GM03348 (cell line): ENCODE measurements at places on chromosomes 6 and 20.

GRCh38 chr20:10448270-10449156 is 13.4 kb downstream of the SLX4IP start:
- DNase-seq = no peak

DNA sequence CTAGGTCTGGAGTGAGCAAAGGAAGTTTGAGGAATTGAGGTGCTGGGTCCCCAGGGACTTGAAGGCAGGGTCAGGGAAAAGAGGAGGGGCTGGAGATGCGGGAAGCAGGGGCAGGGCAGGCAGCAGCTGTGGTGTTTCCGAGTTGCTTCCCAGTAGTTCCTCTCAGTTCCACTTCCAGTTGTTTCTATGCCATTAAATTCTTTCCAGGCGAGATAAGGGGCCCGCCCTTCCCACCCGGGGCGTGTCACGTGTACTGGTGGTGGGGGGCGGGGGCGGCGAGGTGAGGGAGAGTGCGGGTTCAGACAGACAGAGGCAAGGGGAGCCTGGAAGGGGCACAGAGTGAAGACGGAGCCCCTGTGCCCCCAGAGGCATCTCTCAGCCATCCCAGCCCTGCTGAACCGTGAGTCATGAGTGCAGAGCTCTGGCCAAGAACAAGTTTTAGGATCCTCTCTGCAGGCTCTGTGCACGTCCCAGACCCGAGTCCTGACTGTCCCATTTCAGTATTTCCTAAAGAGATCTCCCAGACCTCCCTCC is 977 bp downstream of the TNXB start:
- peak; percentile 78 for DNase-seq

DNA sequence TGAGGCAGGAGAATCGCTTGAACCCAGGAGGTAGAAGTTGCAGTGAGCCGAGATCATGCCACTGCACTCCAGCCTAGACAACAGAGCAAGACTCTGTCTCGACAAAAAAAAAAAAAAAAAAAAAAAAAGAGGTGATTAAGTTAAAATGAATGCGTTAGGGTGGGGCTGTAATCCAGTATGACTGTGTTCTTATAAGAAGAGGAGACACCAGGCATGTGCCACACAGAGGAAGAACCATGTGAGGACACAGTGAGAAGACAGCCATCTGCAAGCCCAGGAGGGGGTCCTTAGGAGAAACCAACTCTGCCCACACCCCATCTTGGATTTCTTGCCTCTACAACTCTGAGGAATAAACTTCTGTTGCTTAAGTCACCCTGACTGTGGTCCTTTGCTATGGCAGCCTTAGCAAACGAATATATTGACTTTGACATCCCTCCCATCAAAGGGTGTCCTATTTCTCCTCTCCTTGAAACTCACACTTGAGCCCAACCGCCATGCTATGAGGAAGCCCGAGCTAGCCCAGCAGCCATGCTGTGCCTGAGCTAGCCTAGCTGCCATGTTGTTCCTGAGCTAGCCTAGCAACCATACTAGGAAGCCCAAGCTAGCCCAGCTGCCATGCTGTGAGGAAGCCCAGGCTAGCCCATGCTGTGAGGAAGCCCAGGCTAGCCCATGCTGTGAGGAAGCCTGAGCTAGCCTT is 15.8 kb upstream of the PPP1R16B start:
- DNase-seq = peak; percentile 16

- DNase-seq = peak; percentile 31
Measured at GRCh38 chr20:48538058-48538825, 289.6 kb downstream of the PREX1 start.

DNA sequence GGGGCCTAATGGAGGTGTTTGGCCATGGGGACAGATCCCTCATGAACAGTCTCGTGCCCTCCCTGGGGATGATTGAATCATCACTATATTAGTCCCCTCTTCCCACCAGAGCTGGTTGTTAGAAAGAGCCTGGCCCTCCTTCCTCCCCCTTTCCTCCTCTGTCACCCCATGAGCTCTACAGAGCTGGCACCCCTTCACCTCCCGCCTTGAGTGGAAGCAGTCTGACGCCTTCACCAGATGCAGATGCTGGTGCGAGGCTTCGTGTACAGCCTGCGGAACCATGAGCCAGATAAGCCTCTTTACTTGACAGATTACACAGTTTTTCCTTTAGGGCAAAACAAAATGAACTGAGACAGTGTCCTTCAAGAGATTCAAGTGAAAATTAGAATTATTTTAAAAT is 74.4 kb upstream of the RIPOR2 start:
- no peak for DNase-seq

DNA sequence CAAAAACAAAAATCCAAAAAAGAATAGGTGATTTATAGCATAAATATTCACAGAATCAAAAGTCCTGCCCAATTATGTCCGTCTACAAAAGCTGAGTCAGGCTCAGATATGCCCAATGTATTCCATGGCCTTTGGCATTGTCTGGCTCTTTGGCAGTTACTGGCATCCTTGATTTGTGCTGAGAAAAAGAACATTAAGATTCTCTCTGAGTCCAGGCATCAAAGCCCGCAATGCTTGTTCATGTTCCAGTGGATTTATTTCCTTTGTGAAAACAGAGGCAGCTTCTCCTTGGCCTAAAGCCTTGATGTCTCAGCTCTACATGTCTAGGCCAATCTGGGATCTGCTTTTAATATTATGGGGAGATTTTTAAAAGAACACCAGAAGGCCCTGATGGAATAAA is 76.1 kb upstream of the SLC4A11 start:
- no peak for DNase-seq

GRCh38 chr6:3884007-3884745 is 35.0 kb downstream of the FAM50B start:
- DNase-seq = peak; percentile 66

- DNase-seq = no peak
Measured at GRCh38 chr6:139591075-139591865, 216.8 kb upstream of the CITED2 start.

- DNase-seq = peak; percentile 87
Measured at GRCh38 chr6:158536084-158536890, 23.6 kb upstream of the TMEM181 start.

- peak; percentile 89 for DNase-seq
Measured at GRCh38 chr6:19851241-19852089, 14.3 kb downstream of the ID4 start.

DNA sequence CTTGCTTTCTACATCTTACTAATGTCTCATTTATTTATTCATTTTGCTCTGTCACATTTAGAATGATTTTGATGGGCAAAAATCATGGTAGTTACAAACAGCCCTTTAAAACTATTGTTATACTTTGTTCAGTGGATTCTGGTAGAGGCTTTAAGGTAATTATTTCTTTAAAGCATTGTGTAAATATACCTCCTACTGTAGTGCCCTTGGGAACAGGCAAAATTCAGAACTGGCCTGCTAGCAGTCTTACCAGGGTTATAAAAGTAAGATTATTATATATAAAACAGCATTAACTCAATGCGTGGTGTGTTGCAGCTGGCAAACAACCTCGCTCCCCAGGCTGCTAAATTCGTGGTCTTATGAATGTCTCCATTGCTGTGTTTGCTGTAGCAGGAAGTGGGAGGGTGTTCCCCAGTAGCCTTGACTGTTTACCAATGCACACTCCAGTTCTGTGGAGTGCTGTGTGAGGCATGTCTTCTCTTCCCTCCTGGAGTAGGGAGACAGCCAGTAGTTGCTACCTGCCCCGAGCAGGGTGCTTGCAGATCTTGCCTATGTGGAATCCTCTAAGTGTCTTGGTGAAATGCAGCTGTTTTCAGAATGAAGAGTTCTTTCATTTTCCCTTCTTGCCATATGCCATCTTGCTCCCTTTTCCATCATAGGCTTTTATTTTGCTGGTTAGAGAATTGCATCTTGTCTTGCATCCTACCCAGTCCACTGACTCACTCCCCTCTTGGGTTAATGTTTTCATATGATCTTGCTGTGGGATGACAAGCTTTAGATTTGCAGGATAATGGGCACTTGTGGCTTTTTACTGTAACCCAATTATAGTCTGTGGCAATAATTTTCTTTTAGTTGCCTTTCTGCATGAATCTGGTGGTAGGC is 45.3 kb downstream of the IGF2R start:
- DNase-seq = no peak

DNA sequence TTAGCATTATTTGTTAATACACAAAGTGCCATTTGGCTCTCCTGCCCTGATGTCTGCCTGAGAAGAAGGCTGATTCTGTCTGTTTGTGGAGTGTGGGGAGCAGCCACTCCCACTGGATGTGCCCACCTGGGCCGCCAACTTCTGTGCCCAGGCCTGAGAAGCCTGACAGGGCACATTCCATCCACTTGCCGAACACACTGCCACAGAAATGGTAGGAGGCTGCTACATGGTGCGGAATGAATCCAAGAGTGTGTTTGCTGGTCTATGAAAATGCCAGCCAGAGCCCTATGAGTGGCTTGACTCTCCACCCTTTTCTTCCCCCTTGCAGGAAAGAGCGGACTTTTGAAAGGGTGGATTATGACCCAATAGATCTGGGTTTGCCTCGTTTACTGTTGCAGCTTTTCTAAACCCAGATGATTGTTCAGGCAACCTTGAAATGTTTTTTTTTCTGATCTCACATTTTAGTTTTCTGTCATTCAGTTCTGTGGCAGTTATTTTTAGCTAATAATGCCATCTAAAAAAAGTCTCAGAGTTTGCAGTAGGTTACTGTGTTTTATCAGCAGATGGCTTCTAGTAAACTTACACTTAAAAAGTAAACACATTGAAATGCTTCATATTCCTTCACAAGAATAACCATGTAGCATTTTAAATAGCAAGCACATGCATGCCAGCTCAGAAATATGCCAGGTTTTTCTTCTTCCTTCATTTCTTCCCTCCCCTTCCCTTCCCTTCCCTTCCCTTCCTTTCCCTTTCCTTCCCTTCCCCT is 196.5 kb downstream of the SLC35F1 start:
- DNase-seq = no peak

- DNase-seq = no peak
Measured at GRCh38 chr20:59661153-59661552, 56.8 kb downstream of the PHACTR3 start.

GRCh38 chr6:139011980-139012379 is 16.6 kb upstream of the ABRACL start:
- DNase-seq = no peak

DNA sequence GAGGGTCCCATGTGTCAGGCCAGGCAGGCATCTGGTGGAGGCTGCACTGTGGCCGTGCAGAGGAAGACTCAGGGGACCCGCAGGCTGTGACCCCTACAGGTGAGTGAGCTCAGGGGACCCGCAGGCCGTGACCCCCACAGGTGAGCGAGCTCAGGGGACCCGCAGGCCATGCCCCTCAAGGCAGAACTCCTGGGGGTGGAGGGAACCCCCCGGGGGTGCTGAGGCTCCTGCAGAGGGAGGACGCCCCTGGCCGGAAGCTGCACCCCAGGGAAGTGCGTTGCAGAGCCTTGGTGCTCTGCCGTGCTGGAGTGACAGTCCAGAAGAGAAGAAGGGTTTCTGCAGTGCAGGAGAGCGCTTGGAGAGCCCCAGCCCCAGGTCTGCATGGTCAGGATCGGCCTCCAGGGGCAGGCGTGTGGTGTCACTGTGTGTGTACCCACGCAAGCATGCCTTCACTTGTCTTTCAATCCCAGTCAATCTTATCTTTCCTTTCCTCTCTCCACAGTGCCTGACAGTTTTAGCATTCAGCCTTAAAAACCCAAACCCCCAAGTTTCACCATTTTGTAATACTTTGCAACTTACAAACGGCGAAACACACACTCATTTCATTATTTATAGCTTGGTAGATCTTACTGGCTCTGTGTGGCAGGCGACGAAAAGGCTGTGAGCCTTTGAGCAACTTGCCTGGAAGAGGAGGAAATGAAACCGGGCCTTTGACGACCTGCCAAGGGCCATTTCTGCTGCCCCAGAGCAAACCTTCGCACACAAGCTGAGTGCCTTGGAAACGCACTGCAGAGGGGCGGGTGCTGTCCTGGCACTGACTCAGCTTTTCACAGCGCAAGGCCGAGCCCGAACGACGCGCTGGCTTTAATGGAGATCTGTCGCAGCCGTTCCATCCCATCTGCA is 101.4 kb upstream of the AGPAT4 start:
- DNase-seq = no peak

GRCh38 chr6:26155061-26155930 is 68.1 kb downstream of the HFE start:
- DNase-seq = peak; percentile 24

DNA sequence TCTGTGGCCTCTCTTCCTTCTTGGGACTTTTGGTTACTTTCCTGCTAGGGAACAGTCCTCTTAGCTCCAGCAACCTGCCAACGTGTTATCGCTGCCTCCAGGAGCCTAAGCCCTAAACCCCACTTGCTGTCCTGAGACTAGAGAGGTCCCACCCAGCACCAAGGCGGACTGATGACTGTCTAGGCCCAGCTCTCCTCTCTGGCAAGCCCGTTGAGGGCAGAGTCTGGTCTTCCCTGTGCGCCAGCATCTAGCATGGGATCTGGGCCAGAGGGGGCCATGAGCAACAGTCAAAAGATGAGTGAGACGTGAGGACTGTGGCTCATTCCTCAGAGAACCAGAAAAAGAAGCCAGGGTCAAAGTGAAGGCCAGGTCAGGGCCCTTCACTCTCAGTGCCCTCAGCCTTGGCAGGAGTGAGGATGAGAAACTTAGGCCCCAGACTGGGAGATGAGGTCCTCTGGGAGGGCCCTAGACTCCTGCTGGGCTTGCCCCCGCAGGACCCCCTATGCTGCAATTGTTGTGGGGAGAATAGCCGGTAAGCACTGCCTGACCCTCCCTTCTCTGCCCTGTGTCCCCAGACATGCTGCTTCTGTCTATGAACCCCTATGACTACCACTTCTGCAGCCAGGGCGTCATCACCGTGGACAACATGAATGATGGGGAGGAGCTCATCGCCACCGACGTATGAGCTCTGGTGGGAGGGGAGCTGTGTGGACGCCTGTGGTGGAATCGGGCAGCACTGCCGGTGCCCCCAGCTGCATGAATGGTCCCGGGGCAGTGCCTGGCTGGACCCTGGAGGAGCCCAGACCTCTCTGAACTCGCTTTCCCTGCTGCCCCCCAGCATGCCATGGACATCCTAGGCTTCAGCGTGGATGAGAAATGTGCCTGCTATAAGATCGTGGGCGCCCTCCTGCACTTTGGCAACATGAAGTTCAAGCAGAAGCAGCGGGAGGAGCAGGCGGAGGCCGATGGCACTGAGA is 30.9 kb downstream of the MYH7B start:
- no peak for DNase-seq

GRCh38 chr6:11515763-11516162 is 21.8 kb upstream of the TMEM170B start:
- no peak for DNase-seq

DNA sequence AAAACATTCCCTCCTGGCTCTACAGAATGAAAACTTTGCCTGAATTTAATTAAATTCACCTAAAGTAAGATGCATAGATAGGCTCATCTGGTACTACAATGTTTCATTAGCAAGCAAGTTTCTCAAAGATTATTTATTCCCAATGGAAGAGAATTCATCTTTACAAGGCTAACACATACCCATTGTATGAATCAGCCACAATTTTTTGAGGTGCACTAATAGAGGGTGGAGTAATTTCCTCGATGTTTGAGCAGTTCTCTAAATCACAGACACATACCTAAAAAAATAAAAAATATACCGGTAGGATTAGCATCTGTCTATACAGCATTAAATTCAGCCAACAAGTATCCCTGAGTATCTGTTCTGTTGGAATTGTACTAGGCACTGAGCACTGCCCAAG is 32.7 kb downstream of the ROS1 start:
- no peak for DNase-seq
